ENCODE measurements at places on chromosomes 3 and 15.

GRCh38 chr15:61103026-61103425 is 126.1 kb downstream of the RORA start:
- no peak for DNase-seq

DNA sequence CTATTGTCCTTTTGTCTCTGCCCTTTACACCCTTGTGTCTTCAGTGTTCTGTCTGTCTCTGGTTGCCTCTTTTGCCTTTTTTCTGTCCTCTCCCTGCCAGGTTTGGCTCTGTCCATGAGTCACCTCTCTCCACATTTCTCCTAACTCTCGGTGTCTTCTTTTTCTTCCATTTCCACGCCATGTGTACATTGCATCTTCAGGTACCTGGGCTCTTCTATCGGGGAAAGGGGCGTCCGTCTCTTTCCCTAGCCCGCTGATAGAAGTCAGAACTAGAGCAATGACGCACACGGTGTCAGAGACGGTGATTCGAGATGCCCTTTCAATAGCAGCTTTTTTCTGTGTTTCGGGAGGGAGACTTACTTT is 641 bp downstream of the OPA1 start:
- DNase-seq: peak; percentile 28

- DNase-seq: peak; percentile 78
Measured at GRCh38 chr3:184570489-184570888, 8.9 kb downstream of the EPHB3 start.

DNA sequence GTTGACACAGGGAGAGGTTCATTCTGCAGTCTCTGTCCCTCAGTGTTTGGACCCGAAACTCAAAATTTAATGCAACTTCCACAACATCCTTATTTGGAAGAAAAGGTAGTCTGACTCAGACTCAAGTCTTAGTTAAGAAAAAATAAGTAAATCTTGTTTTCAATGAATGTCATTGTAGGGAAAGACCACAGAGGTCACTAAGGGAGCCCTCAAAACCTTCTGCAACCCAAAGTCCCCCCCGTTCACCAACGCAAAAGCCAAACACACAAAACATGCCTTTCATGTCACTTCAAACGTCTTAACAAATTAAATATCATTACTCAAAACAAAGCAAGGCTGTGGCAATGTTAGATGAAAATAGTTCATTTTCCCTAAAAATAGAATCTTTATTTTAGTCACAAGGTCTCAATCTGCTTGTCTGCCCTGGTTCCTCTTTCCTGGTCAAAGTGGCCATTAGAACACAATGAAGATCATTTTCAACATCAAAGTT is 20.9 kb upstream of the SSUH2 start:
- no peak for DNase-seq

Measured in HAP-1 (cell line).